ENCODE measurements at places on chromosomes 1 and 21. TPM values are rescaled to one million over a fixed set of nuclear protein-coding genes. Genes with fewer than 3 reads are reported as not detected.

NPPA gene
- total RNA-seq: not detected

OLFML3 gene
- total RNA-seq: 61.0 TPM

CCDC30 gene
- 2.1 TPM for total RNA-seq

CR1L gene
- not detected for total RNA-seq

COL16A1 gene
- 35.1 TPM for total RNA-seq

CHRM3 gene
- total RNA-seq: 85.7 TPM

BCL2L15 gene
- 0.78 TPM for total RNA-seq

IKBKE gene
- 2.5 TPM for total RNA-seq

SPRR2F gene
- total RNA-seq: not detected

ANGPTL3 gene
- total RNA-seq: not detected

FLG gene
- not detected for total RNA-seq

FOXO6 gene
- total RNA-seq: 1.3 TPM

C8A gene
- not detected for total RNA-seq

SMCP gene
- not detected for total RNA-seq

IL23R gene
- total RNA-seq: not detected

KLHDC8A gene
- 1.7 TPM for total RNA-seq

FAM72C gene
- total RNA-seq: not detected
